ENCODE measurements at places on chromosomes 2 and 18. TPM values are rescaled to one million over a fixed set of nuclear protein-coding genes. Genes with fewer than 3 reads are reported as not detected.

Gene CTLA4
- total RNA-seq = not detected

Gene RNF152
- total RNA-seq = not detected

Gene DES
- total RNA-seq = 0.18 TPM

Gene HRH4
- not detected for total RNA-seq

Gene PID1
- 3.6 TPM for total RNA-seq

Gene ITGA4
- total RNA-seq = 1.1 TPM

Gene ABCG5
- not detected for total RNA-seq

Gene PASK
- 8.2 TPM for total RNA-seq

Gene HAAO
- not detected for total RNA-seq

Gene CHRND
- not detected for total RNA-seq
